ENCODE measurements at places on chromosomes 11 and 22. TPM values are rescaled to one million over a fixed set of nuclear protein-coding genes. Genes with fewer than 3 reads are reported as not detected.

DNA sequence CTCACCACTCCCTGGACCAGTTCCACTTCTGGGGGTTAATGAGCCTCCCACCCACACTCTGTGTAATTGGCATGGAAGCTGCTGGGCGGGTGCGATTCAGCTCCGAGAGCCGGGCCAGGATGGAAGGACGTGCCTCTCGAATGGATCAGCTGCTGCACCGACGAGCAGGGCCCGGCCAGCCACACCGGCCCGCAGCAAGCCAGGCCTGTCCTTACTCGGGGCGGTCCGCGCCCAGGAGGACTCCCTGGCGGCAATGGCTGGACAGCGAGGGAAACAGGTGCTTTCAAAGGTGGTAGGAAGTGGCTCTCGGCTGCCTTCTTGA lies 4.3 kb upstream of the SHISAL1 start:
- H3K27me3 ChIP-seq = peaks cover 10% of the 10 kb centered on the region
- H3K27ac ChIP-seq = no peak overlapping the region
- DNase-seq = no peak
- H3K4me3 ChIP-seq = no peak overlapping the region
- peaks cover 9% of the 10 kb centered on the region for H3K4me1 ChIP-seq

DNA sequence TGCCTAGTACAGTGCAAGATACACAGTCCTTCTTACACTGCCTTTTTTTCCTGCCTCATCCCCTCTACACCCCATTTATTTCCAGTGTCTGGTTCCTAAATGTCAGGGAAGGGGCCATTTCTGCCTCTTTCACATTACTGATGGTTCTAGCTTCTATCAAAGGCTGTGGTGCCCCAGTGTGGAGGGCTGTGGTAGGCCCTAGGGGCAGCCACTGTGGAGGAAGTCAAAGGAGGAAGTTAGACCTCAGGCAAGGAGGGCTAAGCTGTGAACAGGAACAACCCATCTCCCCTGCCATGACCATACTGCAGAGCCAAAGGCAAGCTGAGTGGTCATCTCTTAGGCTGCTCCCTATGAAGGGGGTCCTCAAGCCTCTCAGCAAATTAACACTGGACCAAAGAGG lies 81.9 kb upstream of the CRTAM start:
- DNase-seq = peak; percentile 34
- H3K27ac ChIP-seq = no peak overlapping the region
- H3K36me3 ChIP-seq = no peaks in the 10 kb centered on the region
- no peaks in the 10 kb centered on the region for H3K27me3 ChIP-seq
- no peaks in the 10 kb centered on the region for H3K4me1 ChIP-seq
- no peak overlapping the region for H3K4me3 ChIP-seq

DNA sequence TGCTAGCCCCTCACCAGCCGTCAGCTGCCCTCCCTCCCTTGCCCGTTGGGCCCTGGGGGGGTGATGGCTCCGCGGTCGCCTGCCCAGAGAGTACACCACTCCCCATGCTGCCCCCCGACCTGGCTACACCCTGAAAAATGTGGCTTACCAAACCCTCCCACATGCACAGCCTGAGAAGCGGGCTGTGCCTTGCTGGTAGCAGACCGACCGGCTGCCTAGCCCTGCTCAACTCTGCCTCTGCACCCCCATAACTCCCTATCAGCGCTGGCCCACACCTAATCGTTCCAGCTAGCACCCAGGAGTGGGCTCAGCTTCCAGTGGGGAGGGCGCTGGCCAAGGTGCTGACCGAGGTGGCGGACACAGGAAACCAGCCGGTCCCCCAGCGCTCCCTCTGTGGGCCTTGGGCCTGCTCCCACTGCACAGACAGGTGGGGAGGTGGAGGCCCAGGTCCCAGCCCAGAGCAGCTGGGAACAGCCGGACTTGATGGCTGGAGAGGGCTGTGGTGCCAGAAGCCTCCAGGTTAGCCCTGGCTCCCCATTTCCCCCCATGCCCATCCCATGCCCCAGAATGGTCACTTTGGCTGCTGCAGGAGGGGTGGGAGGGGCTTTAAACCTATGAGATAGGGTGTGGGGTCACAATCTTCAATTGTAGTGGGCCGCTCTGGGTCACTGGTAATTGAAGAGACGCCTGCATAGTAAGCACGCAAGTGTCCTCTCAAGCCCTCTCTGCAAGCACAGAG lies 32.1 kb upstream of the PRODH start:
- no peak overlapping the region for H3K27ac ChIP-seq
- H3K4me1 ChIP-seq = no peaks in the 10 kb centered on the region
- peak; percentile 76 for DNase-seq

DNA sequence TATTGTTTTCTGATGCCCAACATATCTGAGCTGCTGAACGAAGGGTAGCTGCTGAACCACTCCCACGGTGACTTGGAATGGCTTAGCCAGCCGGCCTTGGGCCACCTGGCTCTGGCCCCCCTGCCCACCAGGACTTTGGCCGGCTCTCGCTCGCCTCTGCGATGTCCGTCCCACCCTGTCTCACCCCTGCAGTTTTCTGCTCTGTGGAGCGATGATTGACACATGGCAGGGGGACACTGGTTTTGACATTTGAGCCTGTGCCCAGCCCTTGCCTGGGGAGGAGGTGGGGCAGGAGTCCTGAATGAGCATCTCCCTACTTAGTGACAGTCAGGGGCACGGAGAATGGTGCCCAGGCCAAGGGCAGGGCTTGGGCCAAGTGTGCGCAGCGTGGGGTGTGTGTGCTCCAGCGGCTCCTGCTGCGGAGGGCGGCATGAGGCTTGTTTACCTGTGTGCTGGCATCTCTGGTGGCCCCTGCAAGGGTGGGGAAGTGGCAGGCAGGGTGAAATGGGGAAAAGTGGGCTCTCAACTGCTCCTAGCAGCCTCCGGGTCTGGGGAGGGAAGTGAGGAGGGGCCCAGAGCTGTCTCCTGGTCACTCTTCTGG lies 15.7 kb upstream of the CDKN1C start:
- no peaks in the 10 kb centered on the region for H3K36me3 ChIP-seq
- peak overlapping the region; percentile 50 for H3K4me3 ChIP-seq
- H3K4me1 ChIP-seq = peaks cover 42% of the 10 kb centered on the region
- H3K27me3 ChIP-seq = no peaks in the 10 kb centered on the region
- H3K27ac ChIP-seq = peak overlapping the region; percentile 81

- no peaks in the 10 kb centered on the region for H3K27me3 ChIP-seq
- H3K4me1 ChIP-seq = peaks cover 62% of the 10 kb centered on the region
- H3K27ac ChIP-seq = no peak overlapping the region
- DNase-seq = no peak
- H3K36me3 ChIP-seq = no peaks in the 10 kb centered on the region
These were observed 46.8 kb downstream of the LGR4 start for GRCh38 chr11:27425814-27426213.

- H3K36me3 ChIP-seq = no peaks in the 10 kb centered on the region
- no peaks in the 10 kb centered on the region for H3K4me1 ChIP-seq
- H3K27ac ChIP-seq = no peak overlapping the region
These were observed 24.3 kb downstream of the OSBP2 start for GRCh38 chr22:30718938-30719337.

Gene DDX25
- total RNA-seq = not detected

Gene CEP126
- 2.2 TPM for total RNA-seq

Data from stomach (tissue), 19 donors.